ENCODE measurements at places on chromosomes 2 and 18.

GRCh38 chr18:75211953-75212750 is 1.6 kb downstream of the TSHZ1 start:
- no peak for ATAC-seq

- ATAC-seq, result no peak
Measured at GRCh38 chr2:127185705-127186104, 34.4 kb downstream of the CYP27C1 start.

DNA sequence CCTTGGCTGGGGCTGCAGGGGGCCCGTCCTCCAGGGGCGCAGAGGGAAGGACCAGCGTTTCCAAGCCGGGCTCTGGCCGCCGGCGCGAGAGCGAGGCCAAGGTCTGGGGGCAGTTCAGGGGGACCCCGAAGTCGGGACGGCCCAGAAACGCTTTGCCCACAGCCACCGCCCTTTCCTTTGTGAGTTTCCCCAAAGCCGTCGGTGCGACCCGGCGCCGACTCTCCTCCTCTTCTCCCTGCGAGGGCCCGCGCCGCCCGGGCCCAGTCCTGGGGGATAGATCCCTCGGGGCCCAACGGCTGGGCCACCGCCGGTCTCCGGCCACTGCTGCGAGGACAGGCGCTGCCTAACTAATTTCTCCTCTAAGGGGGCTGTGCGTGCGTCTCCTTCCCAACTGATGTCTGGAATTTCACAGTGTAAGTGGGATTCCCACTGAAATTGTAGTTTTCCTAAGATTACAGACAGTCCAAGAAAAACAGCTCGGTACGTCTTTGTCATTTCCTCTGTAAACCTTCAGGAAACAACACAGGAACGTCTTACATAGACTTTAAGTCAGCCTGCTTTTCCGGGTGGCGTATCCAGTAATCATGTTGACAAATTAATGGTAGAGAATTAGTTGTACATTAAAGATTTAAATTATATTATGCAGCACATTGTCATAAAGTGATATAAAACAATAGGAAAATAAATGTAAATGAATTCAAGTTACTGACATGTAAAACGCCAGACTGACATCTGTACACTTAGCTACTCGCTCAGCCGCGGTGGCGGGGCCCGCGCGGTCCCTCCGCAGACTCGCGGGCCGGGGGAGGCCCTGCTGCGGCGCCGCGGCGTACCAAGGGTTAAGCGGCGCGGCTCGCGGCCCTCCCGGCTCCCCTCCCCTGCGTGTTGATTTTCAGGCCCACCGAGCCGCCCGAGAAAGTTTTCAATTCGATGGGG is 139.4 kb upstream of the SIX3 start:
- ATAC-seq, result no peak

- no peak for ATAC-seq
Measured at GRCh38 chr18:32093523-32093922, 1.8 kb downstream of the RNF138 start.

- ATAC-seq, result no peak
Measured at GRCh38 chr18:67001052-67001451, 397.2 kb upstream of the CDH19 start.

- no peak for ATAC-seq
Measured at GRCh38 chr18:76981396-76981968, 151.1 kb downstream of the MBP start.

GRCh38 chr2:13113002-13113401 is 396.3 kb downstream of the TRIB2 start:
- no peak for ATAC-seq

- ATAC-seq, result no peak
Measured at GRCh38 chr2:20615068-20615465, 35.8 kb downstream of the HS1BP3 start.

- peak; percentile 38 for ATAC-seq
Measured at GRCh38 chr2:152189622-152190495, 14.3 kb upstream of the STAM2 start.

DNA sequence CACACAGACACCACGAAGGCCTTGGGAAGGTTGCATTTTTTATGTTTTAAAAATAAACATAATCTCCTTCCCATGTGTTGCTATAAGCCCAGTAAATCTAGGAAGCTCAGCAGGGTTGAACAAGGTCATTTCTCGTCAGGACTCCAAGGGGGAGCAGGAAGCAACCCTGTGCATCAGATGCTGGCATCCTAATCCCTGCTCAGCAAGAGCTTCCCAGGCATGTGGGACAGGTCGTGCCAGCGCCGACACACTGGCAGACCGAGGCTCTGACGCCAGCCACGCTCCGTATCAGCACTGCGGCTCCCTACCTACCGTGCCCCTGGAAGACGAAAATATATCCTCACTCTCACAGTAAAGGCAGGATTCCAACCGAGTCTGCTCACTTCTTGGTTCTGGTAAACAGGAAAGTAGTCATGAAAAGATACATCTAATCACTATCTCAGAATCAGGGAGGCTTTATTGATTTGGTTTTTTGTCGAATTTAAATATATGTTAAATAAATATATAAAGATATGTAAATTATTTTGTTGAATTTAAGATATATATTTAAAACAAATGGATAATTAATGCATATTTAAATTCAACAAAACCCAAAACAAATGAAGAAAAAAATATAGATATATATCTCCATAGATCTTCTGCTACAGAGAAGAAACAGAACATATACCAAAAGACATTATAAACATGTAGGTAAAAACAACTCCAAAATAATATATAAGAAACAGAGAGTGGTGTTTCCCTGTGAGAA is 61.4 kb downstream of the TXNL1 start:
- no peak for ATAC-seq

GRCh38 chr18:79533146-79533545 is 137.4 kb downstream of the NFATC1 start:
- no peak for ATAC-seq

DNA sequence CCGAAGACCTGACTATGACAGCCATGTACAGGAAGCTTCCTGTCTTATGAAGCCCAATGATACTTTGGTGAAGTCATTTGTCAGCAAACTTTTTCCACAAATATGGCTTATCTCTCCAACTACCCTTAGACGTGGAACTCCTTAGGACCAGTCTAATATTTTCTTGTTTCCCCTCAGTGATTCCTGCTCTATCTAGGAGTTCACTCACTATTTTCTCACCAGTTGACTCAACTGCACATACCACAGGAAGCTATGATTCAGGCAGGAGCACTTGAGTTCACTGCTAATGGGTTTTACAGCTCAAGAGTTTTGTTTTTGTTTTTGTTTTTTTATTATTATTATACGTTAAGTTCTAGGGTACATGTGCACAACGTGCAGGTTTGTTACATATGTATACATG is 109.3 kb downstream of the ANTXR1 start:
- ATAC-seq, result no peak

DNA sequence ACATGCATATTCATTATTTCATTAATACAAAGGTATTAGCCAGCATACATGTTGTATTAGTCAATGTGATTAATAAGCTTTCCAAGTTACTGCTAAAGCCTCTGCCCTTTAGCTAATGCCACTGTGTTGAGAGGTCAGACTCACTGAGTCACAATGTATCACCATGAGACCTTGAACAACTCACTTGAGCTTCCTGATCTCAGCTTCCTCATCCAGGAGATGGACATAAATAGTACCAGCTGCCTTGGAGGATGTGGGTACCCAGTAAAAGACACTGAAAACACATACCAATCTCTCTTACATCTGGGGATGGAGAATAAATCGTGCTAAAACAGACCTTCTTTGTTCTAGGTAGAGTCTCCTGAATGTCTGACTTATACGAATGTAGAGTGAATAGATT is 224.6 kb downstream of the EPHA4 start:
- ATAC-seq, result no peak

- no peak for ATAC-seq
Measured at GRCh38 chr2:240405684-240406313, 29.7 kb upstream of the GPC1 start.

GRCh38 chr2:177207101-177207500 is 5.5 kb upstream of the HNRNPA3 start:
- no peak for ATAC-seq

DNA sequence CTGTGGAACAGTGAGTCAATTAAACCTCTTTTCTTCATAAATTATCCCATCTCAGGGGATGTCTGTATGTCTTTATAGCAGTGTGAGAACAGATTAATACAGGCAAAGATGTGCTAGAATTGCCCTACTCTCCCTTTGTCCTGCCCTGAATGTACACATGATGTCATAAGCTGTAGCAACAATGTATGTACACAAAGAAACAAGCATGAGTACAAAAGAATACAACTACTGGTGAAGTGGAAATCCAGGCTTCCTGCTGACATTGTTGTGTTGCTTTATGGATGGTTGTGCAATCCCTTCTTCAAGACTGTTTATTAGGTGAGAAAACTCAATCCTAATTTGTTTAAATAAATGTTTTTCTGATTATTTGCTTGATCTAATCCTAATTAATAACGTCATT is 446.6 kb downstream of the DSC3 start:
- no peak for ATAC-seq

- ATAC-seq, result no peak
Measured at GRCh38 chr2:64904413-64905329, 84.5 kb upstream of the SLC1A4 start.

DNA sequence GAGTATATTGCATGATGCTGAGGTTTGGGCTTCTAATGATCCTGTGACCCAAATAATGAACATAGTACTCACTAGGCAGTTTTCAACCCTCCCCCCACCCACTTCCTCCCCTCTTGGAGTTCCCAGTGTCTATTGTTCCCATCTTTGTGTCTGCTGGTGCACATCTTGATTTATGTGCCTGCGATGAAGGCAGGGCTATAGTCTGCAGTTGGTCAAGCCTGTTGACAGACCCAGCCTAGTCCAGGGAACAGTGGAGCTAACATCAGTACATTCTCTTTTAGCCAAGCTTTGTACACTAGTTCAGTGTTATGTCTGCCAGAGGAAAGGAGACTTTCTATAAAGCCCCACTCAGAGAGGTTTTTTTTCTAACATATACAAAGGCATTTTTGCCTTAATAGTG is 287.6 kb downstream of the CPS1 start:
- ATAC-seq, result no peak

GRCh38 chr2:208511016-208511415 is 104.4 kb downstream of the PTH2R start:
- ATAC-seq, result no peak

- no peak for ATAC-seq
Measured at GRCh38 chr2:228417526-228417925, 236.0 kb upstream of the SPHKAP start.

DNA sequence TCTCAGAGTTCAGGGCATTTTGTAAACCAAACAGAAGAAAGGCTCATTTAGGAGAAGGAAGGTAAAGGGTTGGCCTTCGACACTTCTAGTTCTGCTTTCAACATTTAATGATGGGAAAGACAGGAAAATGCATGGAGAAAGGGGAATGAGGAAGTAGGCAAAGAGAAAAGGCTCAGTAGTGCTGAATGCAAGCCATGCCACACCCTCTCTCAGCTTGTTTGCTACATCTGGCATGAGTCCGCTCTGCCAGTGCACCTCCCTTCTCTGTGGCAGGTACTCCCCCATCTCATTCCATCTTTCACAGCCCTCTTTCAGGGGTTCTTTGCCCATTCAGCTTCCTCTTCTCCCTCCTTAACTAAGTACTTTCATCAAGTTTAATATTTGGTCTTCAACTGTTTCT is 120.9 kb upstream of the ITGB6 start:
- no peak for ATAC-seq

DNA sequence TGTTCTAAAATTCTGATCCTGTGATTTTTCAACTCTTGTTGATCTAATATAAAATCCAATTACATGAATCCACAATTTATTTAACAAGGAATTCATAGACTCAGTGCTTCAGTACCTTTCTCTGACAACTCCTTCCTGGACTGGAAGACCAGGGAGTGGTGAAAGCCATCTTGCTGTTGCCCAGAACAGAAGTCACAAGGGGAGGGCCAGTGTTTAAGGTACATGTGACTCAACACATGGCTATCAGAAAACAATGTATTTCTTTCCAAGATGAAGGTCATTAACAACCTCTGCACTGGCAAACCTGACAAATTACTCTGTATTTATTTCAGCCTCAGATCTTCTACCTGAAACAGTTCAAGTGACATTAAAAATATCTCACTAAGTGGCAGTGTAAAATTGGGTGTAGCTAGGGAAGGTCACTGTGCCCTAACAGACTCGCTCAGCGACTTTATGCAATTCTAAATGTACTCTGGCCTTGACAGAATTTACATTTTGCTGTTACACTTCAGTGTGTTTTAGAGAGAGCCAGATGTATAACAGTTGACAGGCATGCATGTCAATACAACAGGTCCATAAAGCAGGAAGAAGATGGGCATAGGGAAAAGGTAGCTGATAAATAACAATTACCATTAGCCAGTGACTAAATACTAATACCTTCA is 75.4 kb downstream of the NCKAP5 start:
- no peak for ATAC-seq

DNA sequence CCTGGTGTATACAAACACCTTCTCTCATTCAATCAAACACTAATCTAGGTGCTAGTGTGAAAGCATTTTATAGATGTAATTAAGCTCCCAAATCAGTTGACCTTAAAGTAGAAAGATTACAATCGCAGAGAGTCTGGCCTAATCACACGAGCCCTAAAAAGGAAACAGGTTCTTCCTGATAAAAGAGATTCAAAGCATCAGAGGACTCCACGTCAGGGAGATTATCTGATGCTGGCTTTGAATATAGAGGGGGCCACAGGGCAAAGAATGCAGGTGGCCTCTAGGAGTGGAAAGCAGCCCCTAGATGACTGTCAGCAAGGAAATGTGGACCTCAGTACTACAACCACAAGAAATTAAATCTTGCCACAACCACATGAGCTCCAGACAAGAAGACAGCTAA is 28.2 kb upstream of the ZC3H15 start:
- no peak for ATAC-seq

DNA sequence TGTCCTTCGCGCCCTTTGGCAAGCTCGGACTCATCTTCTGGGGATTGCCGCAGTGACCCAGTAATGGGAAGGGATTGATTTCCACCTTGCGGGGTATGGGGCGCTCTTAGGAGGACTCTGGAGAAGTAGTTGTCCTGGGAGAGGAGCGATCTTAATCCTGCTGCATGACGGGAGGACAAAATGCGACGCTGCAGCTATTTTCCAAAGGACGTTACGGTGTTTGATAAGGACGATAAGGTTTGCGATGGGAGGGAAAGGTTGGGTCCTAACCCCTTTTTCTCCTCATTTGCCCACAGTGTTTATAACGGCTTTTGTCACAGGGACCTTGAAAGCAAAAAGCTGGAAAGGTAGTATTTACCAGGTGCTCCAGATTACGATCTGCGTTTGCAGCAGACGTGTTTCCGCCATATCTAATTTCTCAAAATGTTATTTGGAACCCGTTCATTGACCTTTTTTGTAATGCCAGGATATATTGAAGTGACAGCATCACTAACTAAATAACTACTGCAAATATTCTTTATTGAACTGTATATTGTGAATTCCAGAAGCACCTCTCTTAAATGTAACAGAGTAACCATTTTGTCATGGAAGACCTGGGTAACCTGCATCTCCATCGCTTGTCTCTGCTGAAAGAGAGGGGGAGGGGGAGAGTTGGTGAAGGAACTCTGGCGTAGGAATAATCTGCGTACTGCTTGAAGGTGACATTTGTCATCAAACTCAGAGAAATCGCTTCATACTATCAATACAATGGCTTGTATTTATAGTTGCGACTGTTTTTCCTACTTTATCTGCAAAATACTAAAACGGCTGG is 590 bp downstream of the MDH1 start:
- no peak for ATAC-seq
